ENCODE measurements at places on chromosomes 3 and 15. TPM values are rescaled to one million over a fixed set of nuclear protein-coding genes. Genes with fewer than 3 reads are reported as not detected.

CYP1A2 gene
- not detected for total RNA-seq

CRABP1 gene
- not detected for total RNA-seq

P2RY12 gene
- total RNA-seq: not detected

GHSR gene
- total RNA-seq: not detected

TF gene
- total RNA-seq: under 0.01 TPM

APPL1 gene
- total RNA-seq: 43.2 TPM

THOC7 gene
- total RNA-seq: 42.1 TPM

CKMT1B gene
- total RNA-seq: not detected

ESYT3 gene
- total RNA-seq: not detected

LIPC gene
- not detected for total RNA-seq

GRIP2 gene
- total RNA-seq: not detected

STRIT1 gene
- total RNA-seq: not detected

ADIPOQ gene
- not detected for total RNA-seq

TUSC7 gene
- total RNA-seq: not detected

CAPN3 gene
- total RNA-seq: 0.96 TPM

A4GNT gene
- total RNA-seq: not detected

PEAK1 gene
- total RNA-seq: 83.6 TPM

KLF13 gene
- total RNA-seq: 28.7 TPM

GRM2 gene
- 0.10 TPM for total RNA-seq

FHIT gene
- 1.4 TPM for total RNA-seq

MYZAP gene
- total RNA-seq: 14.4 TPM

GREM1 gene
- total RNA-seq: 0.98 TPM

ZIC4 gene
- total RNA-seq: under 0.01 TPM

ATP8B4 gene
- 0.29 TPM for total RNA-seq

PLSCR2 gene
- not detected for total RNA-seq

TP63 gene
- not detected for total RNA-seq

DUSP7 gene
- total RNA-seq: 17.1 TPM

ARNT2 gene
- 0.76 TPM for total RNA-seq

BLOC1S6 gene
- 61.1 TPM for total RNA-seq

CD200 gene
- 10.2 TPM for total RNA-seq

MCTP2 gene
- 3.2 TPM for total RNA-seq

GRAMD2A gene
- total RNA-seq: not detected

COL7A1 gene
- 0.19 TPM for total RNA-seq

HDC gene
- total RNA-seq: not detected

GOLGA8J gene
- not detected for total RNA-seq

SLC2A2 gene
- total RNA-seq: not detected
